Renal cortical epithelial cell (primary cell): ENCODE measurements at places on chromosomes 16 and 17. TPM values are rescaled to one million over a fixed set of nuclear protein-coding genes. Genes with fewer than 3 reads are reported as not detected.

RND2 gene
- total RNA-seq = 0.65 and 0.69 TPM in 2 replicates

SLC13A5 gene
- total RNA-seq = not detected in 2 replicates

ARL6IP1 gene
- total RNA-seq = 307 and 551 TPM in 2 replicates

KIF18B gene
- 0.15 and 0.87 TPM in 2 replicates for total RNA-seq

DNA sequence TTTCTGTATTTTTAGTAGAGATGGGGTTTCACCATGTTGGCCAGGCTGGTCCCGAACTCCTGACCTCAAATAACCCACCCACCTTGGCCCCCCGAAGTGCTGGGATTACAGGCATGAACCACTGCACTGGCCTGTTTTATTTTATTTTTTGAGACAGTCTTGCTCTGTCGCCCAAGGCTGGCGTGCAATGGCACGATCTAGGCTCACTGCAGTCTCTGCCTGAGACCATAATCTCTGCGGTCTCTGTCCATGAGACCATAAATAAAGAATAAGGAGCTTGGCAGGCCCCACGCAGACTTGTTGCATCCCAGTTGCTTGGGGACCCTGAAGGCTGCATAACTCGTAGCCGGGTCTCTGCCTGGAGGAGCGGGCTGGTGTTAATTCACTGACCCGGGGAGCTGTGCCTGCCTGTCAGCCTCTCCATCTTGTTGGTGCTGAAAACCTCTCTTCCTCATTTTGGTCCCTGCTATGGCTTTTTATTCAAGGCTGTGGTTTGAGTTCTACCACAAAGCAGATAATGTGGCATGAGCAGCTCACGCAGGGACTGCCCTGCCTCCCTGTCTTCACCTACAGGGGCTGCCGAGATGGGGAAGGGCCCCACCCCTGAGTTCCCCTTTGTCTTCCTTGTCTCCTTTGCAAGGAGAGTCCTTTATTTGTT is 82.1 kb downstream of the MSI2 start:
- no peak for DNase-seq

DNA sequence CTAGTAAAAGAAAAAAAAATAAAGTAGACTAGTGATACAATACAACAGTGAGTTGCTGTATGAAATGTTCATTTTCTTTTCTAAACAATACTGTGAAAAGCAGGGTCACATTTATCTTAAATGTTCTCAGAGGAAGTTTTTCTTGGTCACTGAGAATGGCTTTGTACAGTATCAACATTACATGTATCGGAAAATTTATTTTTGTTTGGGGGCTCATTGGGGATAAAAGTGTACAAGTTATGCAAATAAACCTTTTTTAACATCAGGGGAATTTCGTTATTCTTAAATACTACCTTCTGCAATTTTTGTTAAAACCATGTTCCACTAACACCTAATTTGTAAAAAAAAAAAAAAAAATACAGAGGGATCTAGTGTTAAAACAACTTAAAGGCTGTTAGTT is 8.7 kb upstream of the ZNF594 start:
- no peak for DNase-seq

GRCh38 chr17:40422990-40423633 is 5.4 kb upstream of the TOP2A start:
- DNase-seq = no peak

DNA sequence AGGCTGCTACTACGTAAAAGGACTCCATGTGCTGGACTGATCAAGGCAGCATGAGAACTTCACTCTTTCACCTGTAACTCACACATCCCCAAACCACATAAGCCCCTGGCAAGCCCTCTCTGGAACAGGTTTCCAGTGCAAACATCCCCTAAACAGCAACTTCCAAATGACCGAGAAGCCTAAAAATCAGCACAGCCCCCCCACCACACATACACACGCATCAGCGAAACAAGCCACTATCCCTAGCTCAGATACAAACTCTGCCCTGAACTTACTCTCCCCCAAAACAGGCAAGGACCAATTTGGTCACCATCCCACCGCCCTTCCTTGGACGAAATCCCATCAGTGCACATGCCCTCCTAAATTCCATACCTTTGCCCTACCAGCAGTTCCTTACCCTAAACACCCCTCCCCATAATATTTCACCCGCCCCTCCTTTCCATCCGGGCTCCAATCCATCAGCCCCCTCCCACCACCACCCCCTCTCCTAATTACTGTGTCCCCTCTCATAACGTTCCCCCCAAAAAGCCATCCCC is 735 bp downstream of the LSM12 start:
- DNase-seq = no peak

GRCh38 chr16:19884611-19885450 is at the start of gene GPRC5B:
GPRC5B (minus strand) TSS chr16:19884848; CDS start chr16:19872845, 12,003 bp downstream.
- DNase-seq = no peak

ITPRIPL2 gene
- 32.1 and 50.8 TPM in 2 replicates for total RNA-seq

DNA sequence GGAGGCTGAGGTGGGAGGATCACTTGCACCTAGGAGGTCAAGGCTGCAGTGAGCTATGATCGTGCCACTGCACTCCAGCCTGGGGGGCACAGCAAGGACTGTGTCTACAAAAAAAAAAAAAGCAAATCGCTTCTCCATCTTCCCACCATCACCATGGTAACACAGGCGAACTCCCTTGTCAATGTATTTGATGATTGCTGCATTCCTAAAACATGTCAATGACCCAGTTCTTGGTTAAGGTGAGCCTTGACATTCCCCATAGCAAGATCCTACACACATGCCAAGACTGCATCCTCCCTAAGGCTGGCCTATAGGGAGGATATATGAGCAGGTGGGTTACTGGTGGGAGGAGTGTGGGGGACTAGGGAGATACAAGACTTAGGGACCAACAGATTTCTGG is 12.2 kb downstream of the CNTNAP1 start:
- no peak for DNase-seq

DNA sequence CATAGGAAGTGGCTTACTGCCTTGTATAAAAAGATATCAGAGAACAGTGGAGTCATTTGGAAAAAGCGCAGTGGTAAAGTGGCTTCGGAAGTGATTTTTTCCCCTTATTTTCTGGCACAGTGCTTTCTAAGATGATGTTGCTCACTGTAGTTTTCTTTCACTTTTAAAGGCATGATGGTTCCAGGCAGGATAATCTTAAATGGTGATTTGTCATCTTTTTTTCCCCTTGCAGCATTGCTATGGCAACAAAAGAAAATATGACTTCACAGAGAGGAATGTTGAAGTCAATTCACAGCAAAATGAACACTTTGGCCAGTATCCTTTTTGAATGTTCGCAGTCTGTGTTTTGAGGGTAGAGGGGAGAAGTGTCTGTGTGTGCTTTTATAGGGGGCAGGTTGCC is 42.5 kb downstream of the GOSR1 start:
- DNase-seq = peak; percentile 33

GRCh38 chr16:8712589-8713361 is 38.4 kb downstream of the ABAT start:
- no peak for DNase-seq

DNA sequence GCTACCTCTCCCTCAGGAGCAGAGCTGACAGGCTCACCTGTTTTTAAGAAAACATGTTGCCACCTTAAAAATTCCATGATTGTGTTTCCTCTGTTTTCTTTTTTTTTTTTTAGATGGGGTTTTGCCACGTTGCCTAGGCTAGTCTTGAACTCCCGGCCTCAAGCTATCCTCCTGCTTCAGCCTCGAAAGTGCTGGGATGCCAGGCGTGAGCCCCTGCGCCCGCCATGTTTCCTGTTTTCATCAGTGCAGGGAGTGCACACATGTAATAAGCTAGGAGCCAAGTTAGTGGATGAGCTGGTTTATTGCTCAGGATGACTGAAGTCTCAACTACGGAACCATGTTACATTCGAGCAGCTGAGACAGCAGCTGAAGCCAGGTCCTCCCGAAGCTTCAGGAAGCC is 13.6 kb downstream of the MRM3 start:
- no peak for DNase-seq

DNA sequence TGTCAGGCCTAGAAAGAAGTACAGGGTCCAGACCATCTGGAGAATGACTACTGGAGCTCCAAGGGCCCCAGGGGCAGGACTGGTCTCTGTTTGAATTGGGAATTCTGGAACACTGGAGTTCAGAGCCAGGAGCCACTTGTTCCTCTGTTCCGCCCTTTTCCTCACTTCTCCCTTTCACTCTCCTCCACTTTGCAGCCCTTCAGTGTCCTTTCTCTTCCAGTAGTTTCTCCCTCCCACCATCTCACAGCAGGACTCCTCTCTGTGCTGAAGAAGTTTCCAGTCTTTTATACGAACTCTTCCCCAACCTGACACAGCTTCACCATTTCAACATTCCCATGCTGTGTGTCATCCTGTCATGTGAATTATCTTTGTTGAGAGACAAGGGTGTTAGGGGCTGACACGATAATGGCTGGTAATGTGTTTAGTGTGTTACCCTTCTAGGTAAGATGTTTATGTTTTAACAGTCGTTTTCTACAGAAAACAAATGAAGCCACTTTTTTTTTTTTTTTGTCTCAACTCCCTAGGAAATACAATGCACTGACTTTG is 180.3 kb upstream of the MYOCD start:
- no peak for DNase-seq

THOC6 gene
- total RNA-seq = 13.5 and 13.7 TPM in 2 replicates

EEF2KMT gene
- total RNA-seq = 12.3 and 13.9 TPM in 2 replicates
